ENCODE measurements at places on chromosomes 7 and 10.

DNA sequence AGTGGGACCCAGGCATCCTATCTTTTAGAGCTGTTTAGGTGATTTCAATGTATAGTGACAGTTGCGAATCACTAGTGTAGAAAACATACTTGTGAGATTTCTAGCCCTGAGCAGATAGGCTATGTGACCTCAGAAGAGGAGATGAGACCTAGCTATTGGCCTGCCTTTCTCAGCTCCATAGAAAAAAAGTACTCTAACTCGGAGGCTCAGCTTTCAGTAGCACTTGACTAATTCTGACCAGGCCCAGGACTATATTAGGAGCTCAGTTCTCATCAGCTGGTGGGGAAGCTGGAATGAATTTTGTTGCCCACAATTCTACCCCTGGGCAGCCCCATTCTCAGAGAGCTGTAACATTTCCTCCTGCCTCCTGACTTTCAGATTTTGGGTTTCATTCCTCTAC lies 179.9 kb upstream of the NAMPT start:
- no peak for DNase-seq

DNA sequence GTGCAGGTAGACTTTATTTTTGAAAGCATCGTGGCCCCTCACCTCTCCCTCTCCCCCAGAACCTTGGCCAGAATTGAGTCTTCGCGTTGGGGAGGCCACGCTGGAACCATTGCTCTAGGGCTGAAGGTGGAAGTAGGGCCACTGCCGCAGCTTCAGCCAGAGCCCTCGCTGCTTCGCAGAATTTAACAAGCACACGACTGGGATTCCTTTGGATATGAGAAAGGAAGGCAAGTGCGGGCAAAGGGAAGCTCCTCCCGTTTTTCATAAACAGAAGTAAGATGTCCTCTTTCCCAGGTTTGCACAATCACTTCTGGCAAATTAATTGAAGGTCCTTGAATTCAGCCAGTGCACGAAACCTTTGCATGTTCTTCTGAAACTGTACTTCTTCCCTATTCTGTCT lies 168.1 kb downstream of the CCDC3 start:
- DNase-seq, result no peak

DNA sequence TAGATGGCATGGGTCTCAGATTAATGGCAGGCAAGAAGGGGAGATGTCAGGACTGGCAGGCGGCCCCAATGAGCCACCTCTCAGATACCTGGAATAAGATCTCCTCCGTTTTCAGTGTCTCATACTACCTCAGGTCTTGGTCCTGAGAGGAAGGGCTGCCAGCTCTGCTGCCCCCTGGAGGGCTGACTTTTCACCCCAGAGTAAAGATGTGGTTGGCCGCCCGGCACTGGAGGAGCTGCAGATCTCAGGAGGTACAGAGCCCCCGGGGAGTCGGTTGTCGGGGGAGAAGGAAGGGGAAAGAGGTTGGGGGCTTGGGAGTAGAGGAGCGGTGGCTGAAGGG lies 642 bp upstream of the COL13A1 start:
- DNase-seq, result no peak

GRCh38 chr7:123329988-123330643 lies 130.3 kb upstream of the SLC13A1 start:
- DNase-seq, result no peak

GRCh38 chr10:70132098-70133029 lies at the start of gene AIFM2:
Gene AIFM2, minus strand, starts transcription at chr10:70132825. Its CDS starts 8,741 bp downstream, at chr10:70124084.
- peak; percentile 14 for DNase-seq

GRCh38 chr10:10992961-10993714 lies 24.5 kb upstream of the CELF2 start:
- no peak for DNase-seq

DNA sequence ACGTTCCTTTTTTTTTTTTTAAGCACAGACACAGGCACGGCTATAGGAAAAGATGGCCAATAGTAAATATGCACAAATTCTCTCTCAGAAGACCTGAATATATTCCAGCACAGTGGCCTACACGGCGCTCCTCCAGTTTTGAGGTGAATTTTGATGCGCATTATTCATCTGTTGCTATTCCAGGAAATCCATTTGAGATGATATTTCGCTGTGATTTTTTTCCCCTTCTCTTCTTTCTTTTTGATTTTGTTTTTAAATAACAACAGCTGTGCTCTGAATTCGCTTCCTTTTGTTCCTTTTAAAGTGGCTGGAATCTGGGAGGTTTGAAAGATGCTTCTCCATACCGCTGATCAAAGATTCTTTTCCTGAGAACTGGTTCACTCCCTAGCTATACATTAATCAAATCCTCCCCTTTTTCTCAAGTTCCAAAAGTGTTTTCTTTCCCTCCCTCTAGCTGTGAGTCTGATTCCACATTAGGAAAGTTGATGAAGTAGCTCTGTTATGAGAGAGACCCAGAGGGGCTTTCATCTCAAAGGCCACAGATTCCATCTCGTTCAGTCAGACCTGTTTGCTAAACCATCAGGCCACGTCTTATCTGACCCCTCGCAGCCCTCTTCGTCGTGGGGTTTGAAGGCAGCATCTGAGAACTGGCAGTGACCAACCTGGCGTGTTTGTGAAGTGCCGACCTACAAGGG lies 602.7 kb upstream of the NRP1 start:
- no peak for DNase-seq

- no peak for DNase-seq
Measured at GRCh38 chr10:101055411-101055810, 6.4 kb upstream of the KAZALD1 start.

GRCh38 chr10:43151371-43151770 lies 13.1 kb downstream of the CSGALNACT2 start:
- DNase-seq, result no peak

DNA sequence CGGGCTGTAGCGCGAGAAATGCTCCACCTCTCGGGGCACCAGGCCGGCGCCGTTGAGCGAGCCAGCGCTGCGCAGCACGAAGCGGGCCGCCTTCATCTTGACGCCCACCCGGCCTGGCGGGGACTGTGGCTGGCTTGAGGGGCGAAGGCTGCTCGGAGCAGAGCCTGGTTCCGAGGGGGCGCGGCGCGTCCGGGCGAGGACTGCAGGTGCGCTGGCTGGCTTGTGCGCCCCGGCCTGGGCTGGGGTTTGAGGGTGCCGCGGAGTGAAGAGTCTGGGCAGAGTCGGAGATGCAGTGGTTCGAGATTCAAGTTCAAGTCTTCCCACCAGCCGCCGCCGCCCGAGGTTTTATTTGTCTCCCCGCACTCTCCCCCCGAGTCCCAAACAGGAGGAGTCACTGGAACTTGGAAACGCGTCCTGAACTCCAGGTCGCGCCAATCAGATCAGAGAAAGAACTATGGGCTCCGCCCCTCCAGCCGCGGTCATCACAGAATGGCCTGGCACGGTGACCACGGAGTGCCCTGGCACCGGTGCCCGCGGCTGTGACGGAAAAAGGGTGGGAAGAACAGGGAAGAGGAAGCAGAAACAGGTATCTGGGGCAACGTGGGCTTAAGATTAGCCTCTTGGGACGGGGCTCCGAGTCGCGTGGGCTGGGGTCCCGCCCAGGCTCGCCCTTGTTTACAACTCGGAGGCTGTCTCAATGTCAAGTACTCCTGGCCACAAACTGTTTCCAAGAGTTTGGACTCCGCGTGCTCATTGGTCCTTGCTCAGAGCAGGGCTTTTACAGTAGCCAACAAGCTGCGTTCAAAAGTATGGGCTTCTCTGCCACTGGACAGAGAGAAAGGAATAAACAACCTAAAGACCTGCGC lies at the start of gene PDK4:
Gene PDK4 (minus strand): TSS at position 319 of the 866 bp plus-strand sequence. CDS start 223 bp downstream, at position 96.
- no peak for DNase-seq

GRCh38 chr7:27476493-27476892 lies 186.2 kb downstream of the HIBADH start:
- no peak for DNase-seq

DNA sequence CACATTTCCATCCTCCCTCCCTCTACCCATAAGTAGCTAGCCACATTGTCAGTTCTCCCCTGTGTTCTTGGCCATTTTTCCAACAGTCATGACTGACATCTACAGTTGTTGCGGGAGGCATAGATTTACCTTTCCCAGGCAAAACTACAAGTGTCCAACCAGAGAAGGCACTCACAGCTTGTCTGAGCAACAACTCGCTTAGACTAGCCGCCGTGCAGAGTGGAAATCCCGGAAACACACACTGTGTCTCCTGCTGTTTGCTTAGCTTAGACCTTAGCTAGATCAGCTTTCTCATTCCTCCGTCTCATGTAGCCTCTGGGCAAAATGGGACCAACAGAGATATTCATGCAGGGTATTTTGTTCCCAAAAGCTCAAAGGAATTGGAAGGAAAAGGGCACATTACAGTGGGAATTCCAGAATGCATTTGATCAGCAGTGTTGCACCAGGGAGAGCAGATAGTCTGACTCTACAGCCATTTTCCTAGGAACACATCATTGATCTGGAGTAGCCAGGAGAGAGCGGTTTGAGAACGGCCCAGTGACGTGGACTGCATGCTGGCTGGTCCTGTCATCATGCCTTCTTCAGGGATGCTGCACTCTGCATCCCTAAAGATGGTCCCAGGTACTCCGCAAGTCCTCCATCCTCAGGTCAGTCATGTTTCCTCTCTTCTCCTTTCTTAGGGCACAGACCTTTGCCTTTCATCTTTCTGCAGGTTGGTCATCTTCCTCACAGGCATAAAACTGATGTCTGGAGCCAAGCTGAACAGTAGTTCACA lies 89.4 kb downstream of the C10orf90 start:
- no peak for DNase-seq

DNA sequence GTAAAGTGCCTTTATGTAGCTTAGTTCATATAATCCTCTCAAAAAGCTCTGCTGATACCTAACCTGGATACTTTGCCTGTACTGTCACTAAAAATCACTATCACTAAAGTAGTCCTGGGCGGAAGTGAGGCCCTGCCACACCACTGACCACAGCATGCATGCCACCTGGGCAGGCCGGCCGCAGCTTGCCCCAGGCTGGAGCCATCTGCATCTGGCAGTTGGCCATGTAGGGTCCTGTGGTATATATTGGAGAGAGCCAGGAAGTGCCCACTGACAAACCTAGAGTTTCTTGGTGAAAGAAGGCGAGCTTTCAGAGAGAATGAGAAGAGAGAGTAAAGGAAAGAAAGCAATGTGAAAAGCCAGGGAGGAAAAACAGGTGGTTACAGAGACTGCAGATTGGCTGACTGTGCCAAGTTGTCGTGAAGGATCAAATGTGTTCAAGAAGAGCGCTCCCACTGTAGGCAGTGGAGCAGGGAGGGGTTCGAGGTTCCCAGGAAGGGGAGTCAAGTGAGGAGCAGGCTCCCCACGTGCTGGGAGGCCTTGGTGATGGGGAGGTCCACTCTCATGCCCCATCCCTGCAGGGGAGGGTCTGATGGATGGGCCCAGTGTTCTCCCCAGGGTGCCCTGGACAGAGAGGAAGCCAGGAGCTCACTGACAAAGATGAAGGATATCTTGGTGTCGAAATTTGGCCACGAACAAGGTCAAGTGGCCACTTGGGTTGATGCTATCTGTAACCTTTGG lies 13.6 kb downstream of the LOXL4 start:
- no peak for DNase-seq
